ENCODE measurements at places on chromosomes 5 and 9.

DNA sequence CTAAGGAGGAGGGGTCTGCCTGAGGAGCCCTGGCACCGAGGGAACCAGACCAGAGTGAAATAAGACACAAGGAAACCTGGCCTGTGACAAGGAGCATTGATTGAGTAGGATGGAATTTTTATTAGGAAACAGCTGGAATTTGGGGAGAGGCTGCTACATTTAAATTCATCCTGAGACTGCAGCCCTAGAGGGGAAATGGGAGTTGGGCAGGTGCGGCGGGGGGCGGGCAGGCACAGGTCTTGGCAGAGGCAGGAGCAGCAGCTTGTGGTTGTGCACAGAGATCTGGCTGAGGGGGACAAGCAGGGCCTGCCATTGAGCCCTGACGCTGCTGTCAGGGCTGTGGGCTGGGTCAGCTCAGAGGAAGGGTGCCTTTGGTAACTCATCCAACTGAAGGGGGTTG, 71.6 kb downstream of the PCDH1 start:
- no peak for DNase-seq

DNA sequence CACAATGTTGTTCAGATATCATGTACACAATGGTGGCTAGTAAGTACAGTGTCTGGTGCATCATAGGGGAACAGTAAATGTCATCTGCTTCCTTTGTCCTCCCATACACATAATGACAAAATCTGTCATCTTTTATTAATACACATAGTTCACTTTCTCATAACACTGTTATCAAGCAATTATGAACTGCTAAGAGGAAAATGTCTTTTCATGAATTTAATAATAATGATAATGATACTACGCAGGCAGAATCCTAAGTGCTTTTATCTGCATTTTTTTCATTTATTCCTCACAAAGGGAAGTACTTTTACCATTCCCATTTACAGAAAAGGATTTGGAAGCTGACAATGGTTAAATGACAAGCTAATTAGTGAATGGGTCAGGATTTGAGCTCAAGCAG, 35.7 kb downstream of the DPYSL3 start:
- DNase-seq: no peak

DNA sequence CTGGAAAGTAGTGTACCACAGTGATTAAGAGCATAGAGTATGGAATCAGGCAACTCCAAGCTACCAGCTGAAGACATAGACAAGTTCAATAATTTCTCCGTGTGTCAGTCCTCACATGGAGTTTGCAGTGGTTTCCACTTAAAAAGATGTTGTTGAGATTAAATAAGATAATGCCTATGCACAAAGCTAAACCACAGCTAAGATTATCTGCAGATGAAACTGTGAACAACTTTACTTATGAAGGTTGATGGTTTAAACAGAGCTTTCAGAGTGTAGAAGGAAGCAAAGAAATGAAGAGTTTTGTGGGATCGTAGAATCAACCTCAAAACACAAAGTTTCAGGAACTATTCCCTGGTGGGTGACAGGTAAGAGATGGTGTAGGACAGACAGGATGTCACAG, 223.5 kb upstream of the IL12B start:
- no peak for DNase-seq

DNA sequence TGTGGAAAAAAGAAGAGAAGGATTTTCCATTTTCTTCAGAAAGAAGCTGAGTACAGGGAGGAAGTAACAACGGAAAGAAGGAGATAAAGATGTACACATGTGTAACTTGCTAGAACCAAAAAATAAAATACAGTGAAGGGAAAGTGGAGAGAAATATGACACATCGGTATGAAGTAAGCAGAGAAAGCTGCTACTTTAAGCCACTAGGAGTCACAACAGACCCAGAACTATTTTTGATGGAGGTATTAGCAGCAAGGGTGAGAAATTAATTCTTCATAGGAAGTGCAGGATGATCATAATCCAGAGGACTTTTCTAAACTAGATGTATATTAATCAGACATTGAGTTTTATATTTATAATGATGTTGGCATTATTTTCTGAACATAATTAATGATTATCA, 88.5 kb downstream of the FAM174A start:
- peak; percentile 24 for DNase-seq

- DNase-seq: no peak
Observed at GRCh38 chr5:95969055-95969454, 7.4 kb upstream of the ELL2 start.

- peak; percentile 16 for DNase-seq
Observed at GRCh38 chr5:54867310-54867944, 118.0 kb downstream of the ESM1 start.

DNA sequence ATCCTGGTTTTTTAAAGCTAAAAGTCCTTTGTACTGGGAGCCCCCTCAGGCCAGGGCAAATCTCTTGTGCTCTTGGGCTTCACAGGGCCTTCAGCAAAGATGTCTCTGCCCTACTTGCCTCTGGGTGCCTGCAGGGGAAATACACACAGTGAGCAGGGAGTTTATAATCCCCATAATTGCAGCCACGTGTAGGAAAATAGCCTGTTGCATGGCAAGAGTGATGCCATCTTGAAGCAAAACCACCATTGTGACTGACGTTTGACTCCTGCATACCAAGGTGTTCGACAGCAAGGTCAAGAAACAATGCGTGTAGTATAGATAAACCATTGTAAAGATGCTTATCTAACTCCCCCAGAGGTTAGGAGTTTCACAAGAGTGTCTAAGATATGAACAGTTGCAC, 11.4 kb upstream of the IL3 start:
- no peak for DNase-seq

- no peak for DNase-seq
Observed at GRCh38 chr5:40649463-40650030, 30.2 kb upstream of the PTGER4 start.

DNA sequence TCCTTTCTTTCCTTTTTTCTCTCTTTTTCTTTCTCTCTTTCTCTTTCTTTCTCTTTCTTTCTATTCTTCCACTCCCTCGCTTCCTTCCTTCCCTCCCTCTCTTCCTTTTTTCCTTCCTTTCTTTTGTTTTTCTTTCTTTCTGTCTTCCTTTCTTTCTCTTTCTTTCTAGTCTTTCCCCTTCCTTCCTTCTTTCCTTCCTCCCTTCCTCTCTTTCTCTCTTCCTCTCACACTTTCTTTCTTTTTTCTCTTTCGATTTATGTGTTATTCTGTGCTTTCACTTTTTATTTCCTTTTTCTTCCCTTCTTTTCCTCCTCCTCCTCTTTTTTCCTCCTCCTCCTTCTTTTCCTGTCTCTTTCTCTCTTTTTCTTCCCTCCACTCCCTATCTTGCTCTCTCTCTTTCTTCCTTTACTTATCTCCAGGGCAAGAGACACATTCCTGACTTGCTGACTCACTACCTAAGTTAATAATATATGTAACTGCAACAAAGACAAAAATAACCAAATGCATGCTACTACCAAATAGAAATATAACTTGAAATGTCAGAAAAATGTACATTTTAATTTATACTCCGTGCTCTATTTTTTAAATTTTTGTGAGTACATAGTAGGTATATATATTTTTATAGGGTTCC, 445.5 kb downstream of the GABRG2 start:
- no peak for DNase-seq

GRCh38 chr9:107137495-107138202, 145.4 kb upstream of the RAD23B start:
- DNase-seq: no peak

- no peak for DNase-seq
Observed at GRCh38 chr9:25302601-25303000, 375.6 kb downstream of the TUSC1 start.

DNA sequence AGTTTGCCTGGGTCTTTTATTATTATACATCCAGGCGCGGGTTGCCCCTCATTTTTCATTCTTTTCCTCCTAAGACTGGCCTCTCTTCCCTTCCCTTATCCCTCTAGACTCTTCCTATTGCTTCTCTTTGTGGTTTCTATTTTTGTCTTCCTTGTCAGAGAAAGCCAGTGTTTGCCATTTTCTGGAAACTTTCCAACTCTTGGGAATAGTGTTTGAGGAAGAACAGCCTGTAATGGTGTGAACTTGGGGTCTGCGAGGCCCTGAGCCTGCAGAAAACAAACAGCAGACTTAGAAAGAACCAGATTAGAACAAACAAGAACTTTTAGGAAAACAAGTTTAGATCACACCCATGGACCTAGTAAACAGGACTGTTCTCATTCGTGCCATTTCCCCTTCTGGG, 15.5 kb downstream of the PRKACG start:
- DNase-seq: no peak

- no peak for DNase-seq
Observed at GRCh38 chr9:120416781-120417427, 163.1 kb downstream of the CDK5RAP2 start.

DNA sequence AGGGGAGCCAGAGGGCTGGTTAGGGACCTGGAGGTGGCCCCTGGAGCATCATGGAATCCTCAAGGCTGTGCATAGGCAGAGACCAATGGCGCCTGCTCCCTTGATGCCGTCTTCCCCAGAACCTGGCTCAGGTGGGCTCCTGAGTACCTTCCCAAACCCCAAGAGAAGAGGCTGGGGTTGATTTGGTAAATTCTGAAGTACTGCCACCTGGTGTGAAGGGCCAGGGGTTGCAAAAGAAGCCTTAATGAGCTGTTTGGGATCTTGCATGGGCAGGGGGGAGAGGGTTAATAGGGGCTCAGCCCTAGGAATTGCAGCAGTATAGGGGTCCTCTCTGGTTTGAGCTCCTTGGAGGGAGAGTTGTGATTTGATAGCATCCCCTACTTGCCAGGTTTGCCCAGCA, 52.1 kb downstream of the CYSTM1 start:
- DNase-seq: no peak

GRCh38 chr9:94904806-94905205, 178.3 kb downstream of the AOPEP start:
- DNase-seq: no peak

DNA sequence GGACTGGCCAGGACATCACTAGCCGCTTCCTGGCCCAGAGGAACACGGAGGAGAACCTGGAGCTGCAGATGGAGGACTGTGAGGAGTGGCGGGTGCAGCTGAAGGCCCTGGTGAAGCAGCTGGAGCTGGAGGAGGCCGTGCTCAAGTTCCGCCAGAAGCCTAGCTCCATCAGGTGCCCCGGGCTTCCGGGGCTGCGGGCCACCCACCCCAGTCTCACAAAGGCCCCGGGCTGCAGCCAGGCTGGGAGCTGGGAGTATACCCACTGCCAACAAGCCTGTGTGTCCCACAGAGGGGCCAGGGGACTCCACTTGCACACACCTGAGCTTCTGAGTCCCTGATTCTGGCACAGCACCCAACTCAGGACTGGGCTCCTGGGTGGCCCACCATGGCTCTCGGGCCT, 1.7 kb upstream of the RABL6 start:
- DNase-seq: no peak

GRCh38 chr9:83471241-83471640, 67.0 kb downstream of the FRMD3 start:
- DNase-seq: no peak

- no peak for DNase-seq
Observed at GRCh38 chr9:3464033-3464638, 61.7 kb downstream of the RFX3 start.

DNA sequence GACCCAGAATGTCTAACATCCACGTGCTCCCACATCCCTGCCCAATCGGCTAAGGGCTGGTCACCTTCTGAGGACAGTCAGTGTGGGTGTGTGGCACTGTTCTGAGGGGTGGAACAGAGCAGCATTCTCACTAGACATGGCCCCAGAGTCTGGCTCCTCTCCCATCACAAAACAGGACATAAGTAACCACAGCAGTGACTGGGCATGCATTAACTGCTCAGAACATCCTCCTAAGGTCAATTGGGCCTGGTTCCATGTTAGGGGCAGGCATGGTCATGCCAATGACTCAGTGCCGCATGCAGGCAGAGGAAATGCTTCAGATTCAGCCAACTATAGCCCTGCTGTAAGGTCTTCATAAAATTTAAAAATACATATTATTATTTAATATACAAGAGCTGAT, 12.9 kb downstream of the MACROH2A1 start:
- DNase-seq: peak; percentile 93

- no peak for DNase-seq
Observed at GRCh38 chr5:135599421-135600151, 20.8 kb upstream of the CXCL14 start.

GRCh38 chr5:71482132-71482531, 26.7 kb downstream of the BDP1 start:
- peak; percentile 58 for DNase-seq

DNA sequence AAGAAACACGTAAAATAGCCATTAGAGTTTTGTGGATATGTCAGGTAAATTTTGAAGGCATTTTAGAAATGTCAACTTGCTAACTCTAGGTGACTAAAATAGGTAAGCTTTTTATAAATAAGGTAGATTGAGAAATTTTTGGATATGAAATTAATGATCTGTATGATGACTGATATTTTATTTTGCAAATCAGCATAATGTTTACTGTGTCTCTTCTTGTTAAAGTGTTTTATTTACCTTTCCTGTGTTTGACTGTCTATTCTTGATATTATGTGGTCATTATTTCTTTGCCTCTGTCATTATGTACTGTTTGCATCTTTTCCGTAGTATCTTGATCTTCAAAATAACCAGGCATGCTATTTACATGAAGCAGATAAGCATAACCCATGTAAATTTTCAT, 58.4 kb downstream of the ZCCHC7 start:
- DNase-seq: no peak

DNA sequence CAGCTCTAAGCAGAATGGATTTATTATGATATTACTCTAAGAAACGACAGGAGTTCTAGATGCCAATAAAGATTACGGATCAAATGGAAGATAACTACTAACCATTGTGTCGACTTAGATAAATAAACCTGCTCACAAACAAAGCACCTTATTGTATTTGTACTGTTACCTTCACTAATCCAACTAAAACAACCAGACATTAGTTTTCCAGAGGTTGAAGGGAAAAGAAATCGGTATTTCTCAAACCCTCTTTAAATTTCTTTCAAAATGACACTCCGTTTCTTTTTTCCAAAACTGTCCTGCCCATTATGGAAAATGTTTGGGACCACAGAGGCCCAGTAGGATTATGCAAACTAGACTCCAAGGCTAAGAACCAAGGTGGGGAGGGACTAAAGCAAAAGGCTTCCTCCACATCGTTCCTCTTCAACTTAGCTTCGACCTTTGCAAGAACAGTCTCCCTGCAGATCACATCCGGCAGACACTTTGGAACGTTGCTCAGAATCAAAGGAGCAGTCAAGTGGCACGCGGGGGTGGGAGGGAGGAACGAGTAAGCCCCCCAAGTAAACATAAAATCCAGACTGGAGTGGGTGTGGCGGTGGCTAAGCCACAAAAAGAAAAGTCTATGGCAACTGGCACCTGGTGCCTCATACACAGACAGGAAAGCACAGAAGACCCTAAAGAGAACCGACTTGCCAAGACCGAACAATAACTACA, 2.7 kb downstream of the MLLT3 start:
- DNase-seq: no peak

- no peak for DNase-seq
Observed at GRCh38 chr5:174305241-174305681, 259.8 kb downstream of the NSG2 start.

- DNase-seq: no peak
Observed at GRCh38 chr5:77912721-77913120, 136.6 kb upstream of the TBCA start.

GRCh38 chr5:174413567-174414314, 310.6 kb upstream of the MSX2 start:
- no peak for DNase-seq

GRCh38 chr5:167530548-167530947, 760.9 kb upstream of the WWC1 start:
- DNase-seq: no peak
